Karpas-422 (cell line): ENCODE measurements at places on chromosomes 1 and 21.

DNA sequence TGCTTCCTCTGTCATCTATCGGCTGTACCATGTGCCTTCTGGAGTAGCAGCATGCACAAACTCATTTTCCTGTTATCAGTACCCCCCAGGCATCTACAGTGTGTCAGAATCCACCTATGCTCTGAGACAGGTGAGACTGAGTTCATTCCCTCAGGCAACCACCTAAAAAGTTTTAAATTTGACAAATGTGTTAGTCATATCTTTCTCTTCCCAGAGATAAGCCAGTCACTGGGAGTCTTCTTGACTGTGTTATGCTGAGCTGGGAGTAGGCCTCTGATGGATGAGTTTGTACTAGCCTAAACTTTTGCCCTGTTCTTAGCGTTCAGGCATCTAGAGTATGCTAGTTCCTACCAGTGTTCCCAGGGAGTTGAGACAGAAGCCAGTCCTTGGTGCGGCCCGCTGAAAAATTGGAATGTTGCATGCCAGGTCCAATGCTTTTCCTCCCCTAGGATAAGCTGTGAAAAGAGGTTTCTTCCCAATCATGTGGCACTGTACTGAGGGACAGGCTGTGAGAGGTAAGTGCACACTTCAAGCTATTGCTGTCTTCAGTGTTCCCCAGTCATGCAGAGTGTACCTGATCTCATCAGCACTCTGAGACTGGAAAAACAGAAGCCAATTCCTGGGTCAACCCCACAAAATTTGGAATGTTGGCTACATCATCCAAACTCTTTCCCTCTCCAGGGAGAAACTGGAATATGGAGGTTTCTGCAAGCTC, 1202.3 kb downstream of the NCAM2 start:
- H3K27me3 ChIP-seq = no peaks in the 10 kb centered on the region
- H3K27ac ChIP-seq = no peak overlapping the region
- no peak for DNase-seq
- no peaks in the 10 kb centered on the region for H3K36me3 ChIP-seq
- H3K4me3 ChIP-seq = no peak overlapping the region

- no peak overlapping the region for H3K27ac ChIP-seq
- H3K36me3 ChIP-seq = no peaks in the 10 kb centered on the region; the same call in 1 of the 2 replicates
- H3K4me3 ChIP-seq = no peak overlapping the region
- peaks cover 8% of the 10 kb centered on the region; the same call in 1 of the 2 replicates for H3K4me1 ChIP-seq
- DNase-seq = no peak
- H3K27me3 ChIP-seq = no peaks in the 10 kb centered on the region
Measured at GRCh38 chr1:93148001-93148400, 32.2 kb downstream of the TMED5 start.

DNA sequence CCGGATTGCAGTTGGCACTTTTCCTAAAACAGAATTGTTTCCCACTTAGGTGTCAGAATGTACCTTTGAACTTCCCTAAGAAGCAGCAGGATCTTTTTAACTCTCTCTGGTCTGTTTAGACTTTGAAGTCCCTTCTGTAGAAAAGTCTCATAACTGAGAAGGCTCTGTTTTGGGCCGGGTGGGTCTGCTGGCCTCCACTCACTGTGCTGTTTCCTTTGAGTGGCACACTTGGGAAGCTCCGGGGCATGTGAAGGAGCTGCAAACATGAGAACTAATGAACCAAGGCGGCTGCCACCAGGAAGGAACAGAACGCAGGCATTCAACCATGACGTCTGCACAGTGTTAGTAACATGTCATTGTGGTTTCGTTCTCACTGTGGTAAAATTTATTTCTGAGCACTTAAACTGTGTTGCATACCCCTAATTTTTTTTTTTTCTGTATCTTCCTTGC, 19.5 kb upstream of the NCMAP start:
- peak overlapping the region; percentile 66 for H3K4me3 ChIP-seq
- peaks cover 56% of the 10 kb centered on the region for H3K4me1 ChIP-seq
- H3K27me3 ChIP-seq = no peaks in the 10 kb centered on the region
- H3K36me3 ChIP-seq = no peaks in the 10 kb centered on the region
- H3K27ac ChIP-seq = peak overlapping the region; percentile 86

DNA sequence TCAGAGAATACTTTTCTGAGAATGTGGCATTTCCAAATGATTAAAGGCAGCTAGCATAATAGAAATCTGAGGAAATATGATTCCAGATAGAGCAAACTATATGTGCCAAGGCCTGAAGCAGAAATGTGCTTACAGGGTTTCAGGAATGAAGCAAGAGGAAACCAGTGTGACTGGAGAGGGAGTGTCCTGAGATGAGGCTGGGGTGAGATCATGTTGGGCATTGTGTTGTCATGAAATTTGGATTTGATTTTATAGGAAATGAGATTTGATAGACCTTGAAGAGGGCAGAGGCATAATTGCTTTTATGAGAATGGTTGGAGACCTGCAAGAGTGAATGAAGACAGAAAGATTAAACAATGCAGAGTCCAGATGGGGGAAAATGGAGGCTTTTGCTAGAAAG, 338.1 kb upstream of the SNX7 start:
- no peak for DNase-seq
- H3K4me3 ChIP-seq = no peak overlapping the region
- no peaks in the 10 kb centered on the region for H3K36me3 ChIP-seq
- no peak overlapping the region for H3K27ac ChIP-seq

DNA sequence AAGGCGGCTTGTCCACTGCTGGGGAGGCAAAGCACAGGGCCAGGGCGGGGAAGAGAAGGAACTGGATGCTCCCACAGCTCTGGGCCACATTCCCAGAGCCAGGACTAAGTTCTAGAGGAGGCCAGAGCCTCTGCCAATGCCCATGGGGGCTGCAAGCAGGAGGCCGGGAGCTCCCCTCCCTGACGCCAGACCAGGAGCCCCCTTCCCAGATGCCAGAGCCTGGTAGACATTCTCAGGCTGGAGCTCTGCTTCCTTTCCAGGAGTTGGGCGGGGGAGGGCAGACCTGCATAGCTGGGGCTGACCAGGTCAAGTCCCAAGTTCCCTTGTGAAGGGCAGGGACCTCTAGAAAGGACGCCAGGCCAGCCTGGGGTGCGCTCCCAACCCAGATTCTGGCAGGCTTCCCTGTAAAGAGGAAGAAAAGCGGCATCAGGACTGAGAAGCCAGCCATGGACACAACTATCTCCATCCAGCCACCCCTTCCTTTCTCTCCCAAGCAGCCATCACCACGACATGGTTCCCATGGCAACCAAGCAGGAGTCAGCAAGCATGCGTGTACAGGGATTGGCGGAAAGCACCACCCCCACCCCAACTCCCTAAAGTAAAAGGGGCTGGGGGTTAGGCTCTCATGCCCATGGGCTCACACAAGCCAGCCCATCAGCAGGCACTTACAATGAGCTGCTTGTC, 13.4 kb downstream of the KIF21B start:
- H3K27me3 ChIP-seq = no peaks in the 10 kb centered on the region
- no peaks in the 10 kb centered on the region for H3K4me1 ChIP-seq
- H3K36me3 ChIP-seq = no peaks in the 10 kb centered on the region
- no peak overlapping the region for H3K4me3 ChIP-seq

GRCh38 chr1:200670242-200671118, 773 bp upstream of the DDX59 start:
- peaks cover 21% of the 10 kb centered on the region for H3K4me1 ChIP-seq
- no peak for DNase-seq
- H3K27ac ChIP-seq = peak overlapping the region; percentile 88

GRCh38 chr1:35655196-35655595, 13.9 kb upstream of the PSMB2 start:
- H3K4me3 ChIP-seq = no peak overlapping the region
- H3K27ac ChIP-seq = no peak overlapping the region
- no peaks in the 10 kb centered on the region for H3K36me3 ChIP-seq
- H3K27me3 ChIP-seq = no peaks in the 10 kb centered on the region

- no peaks in the 10 kb centered on the region for H3K27me3 ChIP-seq
- H3K27ac ChIP-seq = no peak overlapping the region
- no peak for DNase-seq
Measured at GRCh38 chr1:23444104-23444533, 19.6 kb upstream of the TCEA3 start.

- peaks cover 6% of the 10 kb centered on the region for H3K4me1 ChIP-seq
- H3K4me3 ChIP-seq = no peak overlapping the region
- H3K27ac ChIP-seq = no peak overlapping the region
- DNase-seq = no peak
Measured at GRCh38 chr1:60903591-60903990, 178.8 kb upstream of the NFIA start.

DNA sequence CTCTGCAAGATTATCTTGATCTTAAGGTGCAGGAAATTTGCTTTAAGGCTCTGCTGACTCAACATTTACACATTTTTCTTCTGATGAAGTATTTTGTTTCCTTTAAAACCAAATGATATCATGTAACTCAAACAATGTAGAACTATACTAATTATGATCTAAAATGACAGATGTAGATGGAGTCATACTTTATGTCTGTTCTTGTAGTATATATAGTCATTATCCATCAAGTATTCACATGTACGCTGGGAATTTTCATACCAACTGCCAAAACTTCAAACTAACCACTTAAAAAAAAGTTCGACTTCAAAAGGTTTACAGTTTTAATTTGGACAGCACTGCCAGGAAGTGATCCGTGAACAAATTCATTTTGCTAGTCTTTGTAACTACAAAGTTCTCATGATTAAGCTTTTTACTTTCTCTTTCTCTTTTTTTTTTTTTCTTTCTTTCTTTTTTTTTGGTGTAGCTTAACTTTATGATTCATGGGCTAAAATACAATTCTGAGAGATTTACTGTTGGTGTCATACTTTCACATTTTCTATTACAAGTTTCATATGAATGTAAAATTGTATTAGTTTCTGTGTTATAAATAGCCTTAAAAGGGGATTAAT, 509.0 kb upstream of the CXADR start:
- no peaks in the 10 kb centered on the region for H3K4me1 ChIP-seq
- no peak overlapping the region for H3K4me3 ChIP-seq
- H3K27ac ChIP-seq = no peak overlapping the region
- no peaks in the 10 kb centered on the region for H3K27me3 ChIP-seq
- DNase-seq = no peak

GRCh38 chr1:159646687-159647086, 59.1 kb downstream of the APCS start:
- no peak for DNase-seq
- H3K27me3 ChIP-seq = no peaks in the 10 kb centered on the region
- H3K4me1 ChIP-seq = no peaks in the 10 kb centered on the region
- H3K36me3 ChIP-seq = no peaks in the 10 kb centered on the region
- no peak overlapping the region for H3K4me3 ChIP-seq
